Brain pericyte (primary cell): ENCODE measurements at places on chromosomes 7 and 10.
A peak's percentile ranks its signal among the peaks of the same experiment; 100 is the strongest.

GRCh38 chr10:128095027-128095752 lies 31.0 kb downstream of the MKI67 start:
- DNase-seq: no peak

DNA sequence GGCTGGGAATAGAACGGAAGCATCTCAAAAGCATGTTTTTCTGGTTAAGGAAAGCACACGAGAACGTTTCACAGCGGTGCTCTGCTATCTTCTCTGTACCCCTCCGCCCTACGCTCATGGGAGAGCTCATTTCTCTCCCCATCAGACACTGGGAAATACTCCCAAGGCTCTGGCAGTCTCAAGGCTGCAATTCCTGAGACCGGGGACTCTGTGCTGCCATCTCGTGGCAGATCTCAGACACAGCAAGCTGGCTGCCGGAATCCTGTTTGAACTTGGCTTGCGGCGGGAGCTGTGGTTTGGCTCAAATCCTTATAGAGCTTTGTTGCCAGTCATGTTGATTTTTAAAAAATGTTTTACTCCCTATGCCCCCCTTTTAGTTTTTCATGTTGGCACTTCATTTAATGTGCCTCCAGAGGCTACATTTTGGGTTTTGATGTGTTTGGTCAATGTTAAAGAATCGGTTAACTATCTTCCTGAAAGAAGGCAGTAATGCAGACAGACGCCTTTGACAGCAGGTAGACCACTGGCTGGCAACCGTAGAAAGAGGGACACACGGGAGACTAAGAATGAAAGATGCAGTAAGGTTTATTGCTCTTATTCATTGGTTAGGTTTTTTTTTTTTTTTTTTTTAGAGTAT lies 27.6 kb downstream of the BMPER start:
- peak; percentile 73 for DNase-seq

DNA sequence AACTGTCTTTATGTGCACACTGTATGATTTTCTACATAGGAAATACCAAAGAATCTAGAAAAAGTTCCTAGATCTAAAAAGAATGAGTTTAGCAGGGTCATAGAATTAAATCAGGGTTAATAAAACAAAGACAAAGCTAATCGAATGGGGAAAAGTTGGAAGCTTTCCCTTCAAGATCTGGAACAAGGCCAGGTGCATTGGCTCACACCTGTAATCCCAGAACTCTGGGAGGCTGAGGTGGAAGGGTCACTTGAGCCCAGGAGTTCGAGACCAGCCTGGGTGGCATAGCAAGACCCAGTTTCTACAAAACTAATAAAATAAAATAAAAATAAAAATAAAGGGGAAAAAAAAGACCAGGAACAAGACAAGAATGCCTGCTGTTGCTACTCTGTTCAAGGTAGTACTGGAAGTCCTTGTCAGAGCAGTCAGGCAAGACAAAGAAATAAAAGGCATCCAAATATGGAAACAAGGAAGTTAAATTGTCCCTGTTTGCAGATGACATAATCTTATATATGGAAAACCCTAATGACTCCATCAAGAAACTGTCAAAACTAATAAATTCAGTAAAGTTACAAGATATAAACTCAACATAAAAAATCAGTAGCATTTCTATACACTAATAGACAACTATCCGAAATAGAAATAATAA lies 76.1 kb upstream of the RHEB start:
- no peak for DNase-seq

DNA sequence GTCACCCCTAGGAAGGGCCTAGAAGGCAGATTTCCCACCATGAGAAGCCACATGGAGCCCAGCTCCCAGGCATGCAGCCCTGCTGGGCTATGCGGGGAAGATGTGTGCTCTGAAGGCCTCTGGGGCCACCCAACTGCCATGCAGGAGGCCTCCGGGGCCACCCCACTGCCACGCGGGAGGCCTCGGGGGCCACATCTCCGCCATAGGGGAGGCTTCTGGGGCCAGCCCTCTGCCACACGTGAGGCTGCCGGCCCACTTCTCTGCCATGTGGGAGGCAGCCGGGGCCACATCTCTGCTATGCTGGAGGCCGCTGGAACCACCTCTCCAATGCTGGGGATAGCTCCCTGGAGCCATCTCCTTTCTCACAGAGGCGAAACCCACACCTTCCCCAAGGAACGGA lies 451.8 kb downstream of the DNAJB6 start:
- no peak for DNase-seq

DNA sequence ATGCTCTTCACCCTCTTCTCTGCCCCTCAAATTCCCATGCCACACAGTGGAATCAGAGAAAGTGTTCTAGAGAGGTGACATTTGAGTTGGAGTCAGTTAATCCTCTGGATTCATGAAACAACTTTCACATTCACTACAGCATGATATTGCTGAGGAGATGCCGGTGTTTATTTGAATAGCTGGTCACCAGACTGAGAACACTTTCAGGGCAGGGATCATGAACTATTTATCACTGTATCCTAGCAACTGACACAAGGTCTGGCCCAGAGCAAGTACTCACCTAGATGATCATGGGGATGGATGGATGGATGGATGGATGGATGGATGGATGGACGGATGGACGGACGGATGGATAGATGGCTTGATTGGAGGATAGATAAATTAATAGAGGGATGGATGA lies 116.7 kb upstream of the ZMIZ1 start:
- no peak for DNase-seq

DNA sequence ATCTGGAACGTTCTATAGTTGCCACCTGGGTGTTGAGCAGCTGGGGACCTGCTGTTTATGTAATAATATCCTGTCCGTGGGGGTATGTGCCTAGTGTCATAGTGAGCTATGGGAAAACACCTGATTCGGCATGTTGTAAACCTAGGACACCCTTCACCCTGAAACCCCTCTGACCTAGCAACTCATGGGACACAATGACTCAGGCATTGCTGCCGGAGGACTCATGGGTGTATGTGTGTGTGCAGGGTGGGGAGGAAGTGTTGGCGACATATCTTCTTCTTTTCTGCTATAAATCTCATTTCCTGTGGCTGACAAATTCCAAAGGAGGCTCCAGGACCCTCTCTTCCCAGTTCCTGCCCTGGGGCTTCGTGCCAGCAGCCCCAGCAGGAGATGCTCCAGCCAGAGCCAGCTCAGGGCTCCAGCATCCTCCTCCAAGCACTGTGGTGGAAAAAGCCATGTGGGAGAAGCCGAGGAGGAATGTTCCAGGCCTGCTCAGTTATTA lies 77.0 kb upstream of the PODXL start:
- no peak for DNase-seq

- no peak for DNase-seq
These were observed 17.2 kb downstream of the TCF7L2 start for GRCh38 chr10:112967200-112967599.

DNA sequence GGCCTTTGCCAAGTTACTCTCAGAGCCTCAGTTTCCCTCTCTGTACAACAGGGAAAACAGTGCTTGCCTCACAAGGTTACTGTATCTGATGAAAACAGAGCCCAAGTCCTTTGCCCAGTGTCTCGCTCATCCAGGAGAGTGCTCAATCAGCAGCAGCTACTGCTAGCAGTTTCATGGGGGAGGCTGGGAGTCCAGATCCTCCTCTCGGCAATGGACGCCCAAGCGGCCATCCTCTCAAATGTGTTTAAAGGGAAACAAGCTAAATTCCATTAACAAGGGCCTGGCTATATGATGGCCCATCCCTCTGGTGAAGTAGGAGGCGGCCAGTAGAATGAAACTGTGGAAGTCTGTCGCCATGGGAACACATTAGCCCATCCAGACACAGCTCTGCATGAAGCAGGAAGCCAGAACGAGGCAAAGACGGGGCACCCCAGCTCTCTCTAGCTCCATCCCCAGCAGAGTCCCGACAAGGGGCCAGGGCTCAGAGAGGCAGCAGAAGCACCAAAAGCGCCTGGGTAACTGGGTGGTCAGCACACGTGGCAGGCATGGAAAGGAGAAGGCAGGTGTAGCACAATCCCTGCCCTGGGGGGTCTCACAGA lies 35.2 kb downstream of the FAM53B start:
- no peak for DNase-seq

GRCh38 chr10:58439632-58440364 lies 54.6 kb downstream of the TFAM start:
- no peak for DNase-seq

GRCh38 chr10:35006836-35007235 lies 83.3 kb downstream of the CUL2 start:
- no peak for DNase-seq

- peak; percentile 20 for DNase-seq
These were observed 3.6 kb downstream of the HOXA13 start for GRCh38 chr7:27196287-27196767.

- DNase-seq: no peak
These were observed 1.1 kb downstream of the EFCAB10 start for GRCh38 chr7:105580022-105580740.

DNA sequence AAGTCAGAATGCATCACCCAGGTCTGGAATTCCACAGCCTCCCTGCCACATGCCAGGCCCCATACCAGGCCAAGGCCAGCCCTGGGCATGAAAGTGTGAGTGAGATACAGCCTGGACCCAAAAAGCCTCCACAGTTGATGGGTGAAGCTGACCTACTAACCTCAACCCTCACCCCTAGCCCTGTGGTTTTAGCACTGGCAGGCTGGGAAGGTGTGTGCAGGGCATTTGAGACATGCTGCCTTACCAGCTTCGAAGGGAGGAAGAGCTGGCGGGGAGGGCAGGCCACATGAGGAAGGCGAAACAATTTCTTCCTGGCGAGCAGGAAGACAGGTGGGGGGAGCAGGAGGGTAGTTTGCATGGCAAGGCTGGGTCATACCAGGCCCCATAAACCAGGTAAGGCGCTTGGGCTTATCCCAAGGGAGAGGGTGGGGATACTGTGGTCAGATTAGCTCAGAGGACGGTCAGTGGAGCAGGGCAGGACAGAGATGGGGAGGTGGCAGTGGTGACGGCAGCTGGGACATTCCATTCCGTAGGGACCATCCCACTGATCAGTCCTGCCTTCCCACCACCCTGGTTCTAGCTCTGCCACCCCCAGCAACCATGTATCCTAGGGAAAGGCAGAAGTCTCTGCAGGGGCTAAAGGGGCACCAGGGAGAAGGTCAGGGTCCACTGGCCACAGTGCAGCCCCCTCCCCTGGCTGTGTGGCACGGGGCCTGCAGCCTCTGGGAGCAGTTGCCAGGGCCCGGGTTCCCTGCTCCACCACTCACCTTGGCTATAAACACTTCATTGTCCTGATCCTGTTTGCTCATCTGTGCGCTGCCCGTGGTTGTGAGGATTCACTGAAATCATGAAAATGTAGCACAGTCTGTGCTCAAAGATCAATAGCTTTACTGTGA lies 155.8 kb downstream of the NRF1 start:
- DNase-seq: no peak

DNA sequence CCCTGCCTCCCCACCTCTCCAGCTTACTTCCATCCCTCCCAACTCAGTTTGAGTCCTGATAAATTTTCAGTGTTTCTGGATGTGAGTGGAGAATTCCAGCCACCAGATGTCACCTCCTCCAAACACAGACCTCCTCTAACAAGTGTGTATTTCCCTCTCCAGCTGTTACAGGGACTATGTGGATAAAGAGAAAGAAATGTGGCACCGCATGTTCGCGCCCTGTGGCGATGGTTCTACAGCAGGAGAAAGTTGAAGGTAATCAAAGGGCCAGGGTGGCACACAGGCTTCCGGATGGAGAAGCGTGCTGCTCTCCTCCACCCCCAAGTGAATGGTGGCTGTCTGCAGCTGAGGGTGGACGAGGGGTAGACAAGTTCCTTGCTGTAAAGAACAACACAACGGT lies 14.7 kb downstream of the FKBP6 start:
- no peak for DNase-seq

GRCh38 chr7:143485500-143485899 lies 7.8 kb downstream of the TAS2R41 start:
- DNase-seq: no peak

- DNase-seq: no peak
These were observed 5.3 kb upstream of the CAPZA2 start for GRCh38 chr7:116857052-116857451.

DNA sequence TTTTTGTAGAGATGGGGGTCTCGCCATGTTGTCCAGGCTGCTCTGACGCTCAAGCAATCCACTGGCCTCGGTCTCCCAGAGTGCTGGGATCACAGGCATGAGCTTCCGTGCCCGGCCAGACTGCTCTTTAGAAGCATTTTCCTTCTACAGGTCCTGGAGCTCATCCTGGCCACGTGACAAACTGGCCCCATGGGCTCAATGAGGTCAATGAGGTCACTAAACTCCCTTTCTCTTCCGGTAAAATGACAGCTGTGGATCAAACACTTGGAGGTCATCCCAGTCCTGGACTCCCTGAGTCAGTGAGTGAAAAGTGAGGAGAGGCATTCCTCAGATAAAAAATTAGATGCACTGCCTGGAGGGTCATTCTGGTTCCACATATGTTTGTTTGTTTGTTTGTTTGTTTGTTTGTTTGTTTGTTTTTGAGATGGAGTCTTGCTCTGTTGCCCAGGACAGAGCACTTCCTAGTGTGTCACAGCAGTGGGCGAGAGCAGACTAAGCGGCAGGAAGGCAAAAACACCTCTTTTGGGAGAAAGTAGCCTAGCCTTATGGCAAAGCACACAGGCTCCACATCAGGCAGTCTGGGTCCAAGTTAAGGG lies 134.9 kb downstream of the TNS3 start:
- DNase-seq: no peak

GRCh38 chr7:134908289-134908688 lies 78.0 kb upstream of the AGBL3 start:
- no peak for DNase-seq

DNA sequence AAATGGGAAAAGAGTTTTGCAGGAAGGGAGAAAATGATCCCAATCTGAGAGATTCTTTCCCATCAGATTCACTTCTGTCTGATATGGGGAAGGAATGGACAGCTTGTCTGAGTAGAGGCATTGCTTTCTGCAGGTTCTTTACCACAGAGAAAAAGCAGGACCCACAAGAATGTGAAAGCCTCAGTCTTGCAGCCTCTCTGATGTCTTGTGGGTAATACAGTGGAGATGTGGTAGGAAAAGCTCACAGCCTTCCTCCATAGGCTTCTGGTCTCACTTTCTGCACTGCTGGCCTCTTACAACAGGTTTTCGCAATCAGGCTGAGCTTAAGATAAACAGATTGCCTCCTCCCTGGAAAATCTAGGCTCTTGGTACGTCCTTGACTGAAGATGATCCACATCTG lies 551 bp downstream of the IFIT1 start:
- DNase-seq: no peak

GRCh38 chr10:126893206-126893605 lies 12.0 kb upstream of the DOCK1 start:
- no peak for DNase-seq

DNA sequence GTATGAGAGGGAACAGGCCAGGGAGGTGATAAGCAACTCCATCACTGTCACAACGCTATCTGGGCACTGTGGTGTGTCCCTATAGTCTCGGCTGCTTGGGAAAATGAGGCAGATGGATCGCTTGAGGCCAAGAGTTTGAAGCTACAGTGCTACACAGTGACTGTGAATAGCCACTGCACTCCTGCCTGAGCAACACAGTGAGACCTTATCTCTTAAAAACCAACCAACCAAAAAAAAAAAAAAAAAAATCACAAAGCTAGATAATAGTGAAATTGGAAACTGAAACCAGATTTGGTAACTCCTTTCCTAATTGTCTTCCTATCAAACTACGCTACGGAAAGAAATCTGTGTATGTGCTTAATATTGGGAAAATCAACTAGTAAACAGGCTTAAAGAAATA lies 14.1 kb downstream of the MICU1 start:
- no peak for DNase-seq
